ENCODE measurements at places on chromosomes 11 and 22.

DNA sequence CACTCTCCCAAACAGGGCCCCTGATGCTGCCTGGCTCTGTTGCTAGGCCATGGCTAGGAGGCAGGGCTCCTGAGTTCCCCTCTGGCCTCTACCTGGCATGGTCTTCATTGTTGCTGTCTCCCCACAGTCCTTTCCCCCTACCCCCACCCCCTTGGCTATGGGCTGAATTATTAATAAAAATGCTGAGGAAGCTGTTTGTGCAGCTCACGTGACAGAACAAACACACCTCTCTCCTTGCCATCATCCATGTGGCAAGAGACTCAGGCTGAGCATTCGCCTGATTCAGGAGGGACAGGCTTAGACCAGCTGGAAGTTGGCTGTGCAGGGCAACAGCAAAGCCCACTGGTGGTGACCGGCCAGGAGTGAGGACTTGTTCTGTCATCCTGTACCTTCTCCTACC is 4.2 kb upstream of the SYT7 start:
- DNase-seq = no peak

GRCh38 chr11:12518606-12519385 is 141.4 kb downstream of the PARVA start:
- DNase-seq = no peak

GRCh38 chr11:65710421-65710820 is 1.6 kb upstream of the KAT5 start:
- DNase-seq = no peak

DNA sequence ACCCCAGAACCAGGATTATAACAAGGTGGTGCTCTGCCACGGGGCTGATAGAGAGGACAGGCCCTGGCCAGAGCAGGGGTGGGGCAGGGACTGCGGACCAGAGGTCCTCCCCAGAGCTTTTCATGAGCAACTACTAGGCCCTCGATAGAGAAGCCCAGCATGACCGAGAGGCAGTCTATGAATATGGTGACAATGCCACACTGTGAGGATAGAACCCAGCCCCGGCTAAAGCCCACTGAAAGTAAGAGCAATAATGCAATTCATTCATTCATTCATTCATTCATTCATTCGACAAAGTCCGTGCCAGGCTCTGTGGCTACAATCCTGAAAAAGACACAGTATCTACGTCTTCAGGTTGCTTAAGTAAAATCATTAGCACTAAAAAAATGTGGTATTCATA is 35.6 kb upstream of the CD5 start:
- no peak for DNase-seq
